ENCODE measurements at places on chromosomes 13 and 19.

- DNase-seq: peak; percentile 75
Measured at GRCh38 chr13:46168341-46168740, 13.6 kb downstream of the LCP1 start.

- DNase-seq: no peak
Measured at GRCh38 chr13:39272994-39273393, 234.7 kb downstream of the NHLRC3 start.

- no peak for DNase-seq
Measured at GRCh38 chr13:111462221-111462764, 141.9 kb downstream of the TEX29 start.

- DNase-seq: no peak
Measured at GRCh38 chr13:99375738-99376080, 68.5 kb upstream of the GPR183 start.

GRCh38 chr13:36666477-36667229 is 7.2 kb upstream of the SERTM1 start:
- no peak for DNase-seq

DNA sequence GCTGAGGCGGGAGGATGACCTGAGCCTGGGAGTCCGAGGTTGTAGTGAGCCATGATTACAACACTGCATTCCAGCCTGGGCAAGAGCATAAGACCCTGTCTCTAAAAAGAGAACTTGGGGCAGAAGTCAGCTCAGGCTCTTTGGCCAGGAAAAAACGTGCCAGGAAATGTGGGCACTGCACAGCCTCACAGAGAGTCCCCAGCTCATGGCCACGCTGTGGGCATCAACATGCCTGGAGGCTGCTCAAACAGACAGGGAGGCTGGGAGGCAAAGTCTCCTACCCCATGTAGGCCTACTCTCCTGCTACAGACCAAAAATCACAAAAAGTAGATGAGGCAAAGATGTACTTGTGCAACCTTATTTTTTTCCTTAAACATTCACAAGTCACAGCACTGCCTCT is 49.4 kb downstream of the PEPD start:
- no peak for DNase-seq

GRCh38 chr13:113090415-113090770 is 15.2 kb upstream of the F7 start:
- no peak for DNase-seq

- DNase-seq: no peak
Measured at GRCh38 chr19:13031917-13032623, 36.8 kb downstream of the NFIX start.

GRCh38 chr19:28530406-28531035 is 682.4 kb downstream of the UQCRFS1 start:
- DNase-seq: no peak

DNA sequence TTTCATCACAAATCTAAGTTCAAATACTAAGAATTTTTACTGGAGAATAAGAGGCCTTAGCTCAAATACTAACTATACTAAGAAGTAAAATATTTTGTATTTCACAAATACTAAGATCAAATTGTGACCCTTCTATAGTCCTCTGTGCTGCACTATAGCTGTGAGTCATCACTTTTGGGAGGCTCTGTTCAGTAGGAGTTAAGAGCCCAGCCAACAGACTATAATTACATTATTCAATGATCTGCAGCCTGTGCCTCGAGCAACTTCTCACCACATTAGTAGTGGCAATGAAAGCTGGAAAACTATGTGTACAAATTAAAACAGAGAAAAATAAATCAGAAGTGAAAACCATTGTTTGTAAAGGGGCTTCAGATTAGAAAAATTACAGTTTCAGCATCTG is 147.3 kb upstream of the GPC6 start:
- no peak for DNase-seq

DNA sequence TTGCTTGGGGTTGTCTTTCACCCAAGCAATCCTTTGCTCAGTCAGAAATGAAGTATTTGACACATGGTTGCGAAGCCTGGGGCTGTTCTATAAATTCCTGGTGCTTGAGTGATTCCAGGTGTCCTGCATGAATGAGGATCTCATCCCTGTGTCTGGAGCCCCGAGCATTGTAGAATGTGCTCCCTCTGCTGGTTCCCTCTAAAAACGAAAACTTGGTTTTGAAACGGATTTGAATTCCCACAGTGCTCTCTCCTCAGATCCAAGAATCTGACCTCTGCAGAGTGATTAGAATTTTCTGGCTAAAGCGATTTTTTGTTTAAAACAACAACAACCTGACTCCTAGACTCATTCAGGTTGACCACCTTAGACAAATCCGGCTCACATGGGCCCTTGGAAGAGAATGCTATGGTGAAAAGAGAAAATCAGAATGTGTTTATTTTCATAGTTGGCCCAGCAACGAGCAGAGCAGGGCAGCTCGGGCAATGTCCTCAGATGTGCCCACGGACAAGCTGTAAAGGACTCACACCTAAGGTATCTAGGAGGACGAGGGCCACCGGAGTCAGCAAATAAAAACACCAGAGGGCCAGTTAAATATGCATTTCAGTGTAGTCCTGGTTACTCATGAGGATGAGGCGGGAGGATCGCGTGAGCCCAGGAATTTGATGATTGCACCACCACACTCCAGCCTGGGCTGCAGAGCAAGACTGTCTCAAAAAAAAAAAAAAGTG is 8.7 kb upstream of the ATP12A start:
- DNase-seq: no peak

- no peak for DNase-seq
Measured at GRCh38 chr13:112721198-112722104, 31.6 kb downstream of the ATP11A start.

GRCh38 chr13:113454936-113455335 is 1.6 kb upstream of the ADPRHL1 start:
- no peak for DNase-seq

- DNase-seq: no peak
Measured at GRCh38 chr13:83166550-83166949, 715.7 kb downstream of the SLITRK1 start.

DNA sequence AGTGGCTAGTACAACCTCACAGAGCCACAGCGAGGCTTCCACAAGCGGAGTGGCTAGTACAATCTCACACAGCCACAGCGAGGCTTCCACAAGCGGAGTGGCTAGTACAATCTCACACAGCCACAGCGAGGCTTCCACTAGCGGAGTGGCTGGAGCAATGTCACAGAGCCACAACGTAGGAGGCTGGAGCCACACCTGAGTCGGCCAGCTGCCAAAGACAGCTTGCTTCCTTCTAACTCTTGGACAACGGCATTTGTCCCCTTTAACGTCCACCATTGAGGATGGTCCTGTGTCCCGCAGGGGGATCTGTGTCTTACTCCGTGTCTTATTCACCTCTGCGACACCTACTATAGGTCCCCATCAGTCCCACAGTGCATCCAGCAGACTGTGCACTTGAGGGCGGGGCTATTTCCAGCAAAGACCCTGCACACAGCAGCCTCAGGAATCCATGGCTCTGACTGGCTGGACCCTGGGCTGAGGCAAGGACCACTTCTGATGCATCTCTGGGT is 3.7 kb downstream of the ZNF787 start:
- no peak for DNase-seq

GRCh38 chr13:63409791-63410351 is 1994.2 kb upstream of the PCDH20 start:
- DNase-seq: no peak

GRCh38 chr13:51258612-51259548 is 36.7 kb downstream of the FAM124A start:
- peak; percentile 40 for DNase-seq

DNA sequence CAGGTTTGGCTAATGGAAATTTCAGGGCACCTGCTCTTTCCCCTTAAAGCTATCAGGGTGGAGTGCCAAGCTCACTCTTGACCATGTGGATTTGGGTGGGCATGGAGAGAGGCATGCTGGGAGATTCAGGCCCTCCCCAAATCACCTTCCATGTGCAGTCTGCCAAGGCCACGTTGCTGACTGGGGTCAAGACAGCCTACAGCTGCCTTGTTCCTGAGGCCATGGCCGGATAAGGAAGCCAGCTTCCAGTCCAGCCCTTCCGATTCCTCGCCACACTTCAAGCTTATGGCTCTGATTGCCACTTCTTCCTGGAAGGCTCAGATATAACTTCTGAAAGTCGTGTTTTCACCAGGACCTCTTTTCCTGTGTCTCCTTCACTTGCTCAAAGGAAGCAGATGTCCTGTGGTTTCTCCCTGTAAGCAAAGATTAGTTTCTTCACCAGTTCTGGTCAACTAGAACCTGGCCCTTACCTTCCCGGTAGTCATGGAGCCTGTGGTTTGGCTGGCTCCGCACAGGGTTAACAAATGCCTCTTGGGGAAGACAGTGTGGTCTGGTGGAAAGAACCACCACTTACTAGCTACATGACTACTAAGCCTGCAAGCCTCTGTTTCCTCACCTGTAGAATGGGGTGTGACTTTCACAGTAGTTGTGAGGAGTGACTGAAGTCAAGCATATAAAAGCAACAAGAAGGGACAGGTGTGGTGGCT is 16.1 kb upstream of the TPT1 start:
- DNase-seq: no peak

GRCh38 chr13:96338030-96338429 is 248.1 kb downstream of the HS6ST3 start:
- DNase-seq: no peak

DNA sequence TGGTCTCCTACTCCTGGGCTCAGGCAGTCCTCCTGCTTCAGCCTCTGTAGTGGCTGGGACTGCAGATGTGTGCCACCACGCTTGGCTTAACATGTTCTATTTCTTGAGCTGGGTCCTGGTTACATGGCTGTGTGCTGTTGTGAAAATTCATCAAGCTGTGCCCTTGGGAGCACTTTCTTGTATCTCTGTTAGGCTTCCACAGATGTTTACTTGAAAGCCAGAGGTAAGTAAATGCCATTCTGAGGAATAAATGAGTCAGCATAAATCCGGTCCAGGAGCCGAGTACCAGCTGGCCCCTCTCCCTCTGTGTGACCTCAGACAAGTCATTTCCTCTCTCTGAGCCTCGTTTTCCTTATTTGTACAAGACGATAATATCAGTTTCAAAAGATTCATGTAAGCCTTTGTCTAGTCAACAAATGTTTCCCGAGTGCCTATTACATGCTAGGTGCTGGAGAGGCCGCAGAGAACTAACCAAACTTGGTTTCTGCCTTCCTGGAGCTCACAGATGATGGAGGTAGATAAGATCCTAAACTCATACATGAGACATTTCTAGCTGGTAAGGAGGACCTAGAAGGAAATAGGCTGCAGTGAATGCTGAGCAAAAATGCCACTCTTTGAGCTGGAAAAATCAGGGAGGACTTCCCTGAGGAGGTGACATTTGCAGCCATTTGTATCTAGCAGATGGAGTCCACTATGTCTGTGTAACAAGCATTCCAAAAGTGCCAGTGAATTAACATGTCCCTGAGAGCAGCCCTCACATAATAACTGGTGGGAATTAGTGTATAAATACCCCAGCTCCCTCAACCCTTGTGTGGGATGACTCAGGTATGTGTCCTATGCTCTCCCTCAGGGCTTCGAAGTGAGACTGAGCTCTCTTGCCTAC is 2.7 kb upstream of the RASAL3 start:
- peak; percentile 56 for DNase-seq

- no peak for DNase-seq
Measured at GRCh38 chr19:29188289-29189032, 24.5 kb downstream of the UQCRFS1 start.

DNA sequence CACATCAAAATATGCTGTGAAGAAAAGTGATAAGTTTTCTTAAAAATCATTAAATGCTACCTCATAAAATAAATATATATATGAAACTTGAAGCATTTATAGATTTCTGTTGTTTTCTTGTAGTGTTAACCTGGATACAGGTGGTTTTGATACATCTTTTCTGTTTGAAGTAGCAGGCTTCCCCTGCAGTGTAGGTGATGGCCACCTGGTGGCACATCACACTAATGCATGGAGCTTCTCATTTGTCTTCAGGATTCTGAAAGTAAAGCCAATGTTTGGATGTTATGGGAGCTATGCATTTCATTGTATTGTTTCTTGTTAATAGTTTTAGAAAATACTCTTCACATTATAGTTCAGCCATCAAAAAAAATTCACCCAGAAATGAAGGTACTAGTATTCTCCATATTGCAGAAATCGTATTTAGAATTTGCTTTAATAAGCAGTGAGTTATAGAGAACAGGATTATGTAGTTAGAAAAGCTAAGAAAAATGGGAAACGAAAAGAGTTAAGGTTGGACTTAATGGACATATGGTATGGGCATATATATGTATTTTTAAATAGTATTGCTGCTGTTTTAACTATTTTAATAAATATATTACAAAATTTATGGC is 18.7 kb downstream of the GPR180 start:
- DNase-seq: no peak

DNA sequence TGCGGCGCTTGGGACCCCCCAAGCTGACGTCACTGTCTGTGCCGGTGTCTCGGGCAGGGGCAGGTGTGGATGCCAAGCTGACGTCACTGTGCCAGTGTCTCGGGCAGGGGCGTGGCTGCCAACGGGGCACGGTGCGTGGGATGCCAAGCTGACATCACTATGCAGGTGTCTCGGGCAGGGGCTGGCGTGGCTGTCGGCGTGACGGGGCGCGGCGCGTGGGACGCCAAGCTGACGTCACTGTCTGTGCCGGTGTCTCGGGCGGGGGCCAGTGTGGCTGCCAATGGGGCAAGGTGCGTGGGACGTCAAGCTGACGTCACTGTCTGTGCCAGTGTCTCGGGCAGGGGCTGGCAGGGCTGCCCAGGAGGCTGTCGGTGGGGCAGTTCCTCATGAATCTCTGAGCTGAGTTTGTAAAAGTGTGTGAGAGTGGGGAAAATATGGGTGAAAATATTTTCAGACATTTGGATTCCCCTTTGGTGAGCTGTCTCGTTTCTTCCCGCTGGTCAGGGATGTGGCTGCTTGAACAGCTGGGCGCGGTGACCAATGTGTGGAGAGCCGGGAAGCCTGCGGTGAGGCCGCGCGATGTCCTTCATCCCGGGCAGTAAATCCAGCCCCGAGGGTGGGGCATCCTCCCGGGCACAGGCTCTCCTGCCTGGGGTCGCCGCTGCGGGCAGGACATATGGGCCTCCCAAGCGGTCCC is 25.2 kb downstream of the MCF2L start:
- no peak for DNase-seq

DNA sequence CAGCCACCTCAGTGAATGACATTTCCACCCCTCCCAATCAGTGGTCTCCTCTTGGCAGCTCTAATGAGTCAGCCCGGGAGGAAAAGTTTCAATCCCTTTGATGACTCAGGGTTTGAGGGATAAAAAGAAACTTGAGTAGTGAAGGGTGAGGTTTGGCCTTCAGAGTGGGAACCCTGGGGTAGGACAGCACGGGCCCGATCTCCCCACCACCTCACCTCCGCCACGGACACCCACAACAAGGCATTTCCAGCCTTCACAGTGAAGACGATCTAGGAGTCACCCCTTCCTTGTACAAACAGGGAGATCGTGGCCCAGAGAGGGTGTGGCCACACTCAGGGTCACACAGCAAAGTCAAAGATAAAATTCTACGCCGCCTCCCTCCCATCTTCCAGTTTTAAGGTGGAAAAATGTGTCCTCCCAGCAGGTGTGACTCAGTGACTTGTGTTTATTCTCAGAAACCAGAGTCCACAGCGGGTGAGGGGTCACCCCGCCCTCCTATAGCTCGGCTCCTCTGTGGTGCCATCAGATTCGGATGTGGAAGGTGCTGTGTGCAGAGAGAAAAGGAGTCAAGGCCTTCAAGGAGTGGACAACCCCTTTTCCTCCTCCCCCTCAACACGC is 12.3 kb downstream of the CIB3 start:
- no peak for DNase-seq

- DNase-seq: no peak
Measured at GRCh38 chr19:18214779-18215433, 11.1 kb upstream of the RAB3A start.

All from CD4-positive, alpha-beta T cell treated with Interleukin-15 for 1 hour (primary cell).